ENCODE measurements at places on chromosomes 5 and 9.

GRCh38 chr9:131473198-131473885, 29.4 kb upstream of the POMT1 start:
- DNase-seq: no peak

DNA sequence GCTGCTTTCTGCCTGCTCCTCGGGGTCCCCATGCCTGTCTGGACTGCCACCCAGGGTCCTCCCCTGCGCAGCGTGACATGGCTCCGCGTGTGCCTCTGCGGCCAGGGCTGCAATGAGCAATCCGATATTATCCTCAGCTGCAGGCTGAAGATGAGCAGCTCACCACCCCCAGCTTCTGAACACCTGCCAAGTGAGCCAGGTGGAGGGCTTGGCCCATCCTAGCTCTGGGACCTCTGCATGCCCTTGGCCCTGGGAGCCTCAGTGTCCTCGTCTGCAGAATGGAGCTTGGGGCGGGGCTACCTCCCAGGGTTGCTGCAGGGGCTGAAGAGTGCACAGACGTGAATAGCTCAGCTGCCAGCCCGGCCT, 4.1 kb upstream of the MYMK start:
- DNase-seq: no peak

DNA sequence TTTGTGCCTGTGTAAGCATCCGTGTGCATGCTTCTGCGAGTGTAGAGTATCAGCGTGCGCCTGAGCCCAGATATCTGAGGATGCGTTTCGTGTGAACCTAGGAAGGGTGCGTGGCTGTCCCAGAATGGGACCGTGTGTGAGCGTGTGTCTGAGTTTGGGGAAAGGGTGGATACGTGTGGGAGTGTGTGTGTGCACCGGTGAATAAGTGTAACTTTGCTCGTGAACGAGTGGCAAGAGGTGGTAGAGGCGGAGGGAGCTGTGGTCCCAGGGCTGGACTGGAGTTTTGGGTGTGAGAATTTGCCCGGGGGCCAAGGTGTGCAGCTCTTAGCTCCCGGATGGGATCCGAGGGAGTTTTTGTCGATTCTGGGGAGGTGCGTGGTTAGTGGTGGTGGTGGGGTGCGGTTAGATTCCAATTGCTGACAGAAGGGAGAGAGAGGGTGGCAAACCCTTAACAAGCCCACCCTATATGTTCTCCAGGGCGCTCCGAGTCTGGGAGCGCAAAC, 686 bp upstream of the COL27A1 start:
- DNase-seq: no peak

- no peak for DNase-seq
These were observed 97.3 kb downstream of the ZNF462 start for GRCh38 chr9:106960258-106960657.

DNA sequence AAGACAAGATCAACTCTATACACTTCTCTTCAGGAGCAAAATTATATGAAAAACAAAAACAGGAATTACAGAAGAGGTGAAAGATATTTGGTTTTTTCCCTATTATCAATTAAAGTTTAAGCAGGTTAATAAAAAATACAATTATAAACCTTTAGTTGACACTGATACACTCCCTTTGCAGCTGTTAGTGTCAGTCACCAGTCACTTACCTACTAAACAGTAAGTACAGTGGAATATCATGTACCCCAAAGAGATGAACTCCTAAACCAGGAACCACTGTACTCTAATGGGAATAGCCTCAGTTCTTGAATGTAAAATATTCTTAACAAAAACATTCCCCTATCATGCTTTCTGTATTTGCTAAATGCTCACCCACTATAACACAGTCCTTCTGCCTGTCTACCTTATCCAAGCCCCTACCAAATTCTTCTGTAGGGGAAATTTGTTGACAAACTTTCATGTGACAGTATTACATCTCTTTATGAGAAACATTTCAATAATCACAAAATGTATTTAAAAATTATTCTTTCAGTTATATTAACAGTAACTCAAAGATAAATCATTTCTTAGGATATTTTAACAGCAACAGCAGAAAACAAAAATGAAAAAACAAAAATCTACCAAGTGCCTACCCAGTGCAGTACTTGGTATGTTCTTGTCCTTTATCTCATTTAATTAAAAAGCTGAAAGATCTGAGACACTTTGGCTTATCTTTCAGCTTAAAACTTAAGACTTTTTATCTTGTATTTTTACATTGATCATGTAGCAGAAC, 212.8 kb downstream of the MLLT3 start:
- DNase-seq: no peak

GRCh38 chr5:139896718-139897117, 101.1 kb downstream of the PSD2 start:
- DNase-seq: no peak

DNA sequence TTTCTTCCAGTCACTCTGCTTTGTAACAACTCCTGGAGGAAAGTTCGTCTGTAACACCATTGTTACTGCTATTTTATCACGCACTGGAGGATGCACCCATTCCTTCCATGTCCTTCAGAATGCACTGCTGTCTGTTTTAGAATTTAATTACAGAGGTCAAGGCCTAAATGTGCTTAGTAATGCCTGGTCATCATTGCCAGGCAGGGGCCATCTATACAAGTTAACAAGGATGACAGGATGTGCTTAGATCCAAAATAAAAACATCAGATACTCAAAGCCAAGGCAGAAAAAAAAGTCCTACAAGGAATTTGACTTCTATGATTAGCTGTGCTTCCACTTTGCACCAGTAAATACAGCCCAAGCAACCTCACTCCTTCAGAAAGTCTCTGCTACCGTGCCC, 371.4 kb downstream of the SEMA5A start:
- no peak for DNase-seq

DNA sequence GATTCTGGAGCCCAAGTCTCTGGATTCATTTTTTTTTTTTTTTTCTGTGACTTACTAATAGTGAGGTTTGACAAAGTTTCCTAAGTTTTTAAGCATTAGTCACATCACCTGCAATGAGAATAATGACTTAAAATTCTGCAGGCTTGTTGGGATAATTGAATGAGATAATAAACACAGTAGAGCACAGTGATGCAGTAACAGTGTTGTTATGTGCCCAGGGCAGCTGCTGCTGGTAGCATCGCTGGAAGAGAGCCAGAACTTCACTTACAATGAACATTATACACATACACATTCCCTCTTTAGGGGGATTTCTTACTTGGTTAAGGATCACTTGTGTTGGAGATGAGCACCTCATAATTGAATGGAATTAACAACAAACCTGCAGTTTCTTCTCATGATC, 78.9 kb downstream of the ALDH7A1 start:
- DNase-seq: no peak

- peak; percentile 55 for DNase-seq
These were observed 780 bp downstream of the RNU6ATAC start for GRCh38 chr9:134163371-134164196.

DNA sequence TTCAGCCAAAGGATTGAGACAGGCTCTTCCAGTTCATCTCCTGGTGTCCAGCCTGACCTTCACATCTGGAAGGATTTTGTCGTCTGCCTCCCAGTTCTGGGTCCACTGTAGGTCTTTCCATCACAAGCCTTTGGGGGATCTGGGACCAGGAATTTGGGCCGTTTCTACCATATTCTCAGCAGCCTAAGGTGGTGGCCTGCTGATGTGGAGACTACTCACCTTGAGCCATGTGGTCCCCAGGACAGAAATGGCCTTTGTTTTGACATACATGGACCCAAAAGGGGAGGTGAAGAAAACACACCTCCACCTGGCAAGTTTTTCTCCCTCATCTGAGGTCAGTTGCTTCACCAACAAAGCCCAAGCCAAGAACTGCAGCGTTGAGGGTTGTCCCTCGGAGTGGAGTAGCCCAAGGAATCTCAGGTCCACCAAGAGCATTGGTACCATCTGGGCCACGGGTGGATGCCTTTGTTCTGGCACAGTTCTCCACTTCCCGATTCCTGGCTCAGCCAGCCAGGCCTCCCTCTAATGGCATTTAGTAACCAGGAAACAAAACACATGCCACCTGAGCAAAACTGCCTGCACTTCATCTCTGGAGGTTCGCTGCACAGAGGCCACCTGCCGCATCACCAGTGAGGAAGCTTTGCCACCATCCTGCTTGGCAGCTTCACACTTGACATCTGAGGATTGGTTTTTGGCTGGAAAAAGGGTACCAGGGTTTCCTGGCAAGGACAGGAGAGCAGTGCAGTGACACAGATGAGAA, 24.7 kb downstream of the AMBP start:
- DNase-seq: no peak

DNA sequence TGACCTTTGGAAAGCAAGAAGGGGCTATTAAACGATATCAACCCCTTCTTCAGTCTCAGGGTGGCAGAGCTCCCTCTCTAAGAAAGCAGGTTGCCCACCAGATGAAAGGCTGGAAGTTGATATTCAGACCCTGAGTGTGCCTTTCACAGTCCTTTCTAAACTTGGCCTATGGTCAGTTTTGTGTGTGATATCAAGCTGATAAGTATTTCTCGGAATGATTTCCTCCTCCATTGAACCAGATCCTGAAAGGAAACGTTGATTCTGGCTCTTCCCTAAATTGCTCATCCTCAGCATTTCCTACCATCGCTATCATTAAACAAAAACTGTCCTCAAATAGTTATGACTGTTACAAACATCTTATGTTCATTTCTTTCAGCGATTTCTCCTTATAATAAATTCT, 130.4 kb downstream of the CEMIP2 start:
- no peak for DNase-seq

- peak; percentile 30 for DNase-seq
These were observed 271.9 kb downstream of the NSG2 start for GRCh38 chr5:174317256-174317894.

DNA sequence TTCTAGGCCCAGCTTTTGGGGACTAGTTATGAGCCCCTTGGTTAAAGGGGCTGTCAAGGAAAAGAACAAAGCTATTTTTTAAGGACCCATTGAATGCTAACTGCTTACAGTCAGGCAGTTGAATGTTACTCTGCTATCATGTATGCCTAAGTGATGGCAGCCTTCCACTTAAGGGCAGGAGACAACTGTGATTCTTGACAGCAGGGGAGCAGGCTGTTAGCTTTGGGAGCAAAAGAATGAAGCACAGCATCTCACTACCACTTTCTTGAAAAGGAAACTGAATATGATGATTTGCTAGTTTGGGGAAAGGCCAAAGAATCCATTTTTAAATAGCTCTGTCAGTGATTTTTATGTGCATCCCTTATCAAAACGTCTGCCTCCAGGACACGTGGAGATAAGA, 221.6 kb downstream of the SH3GL2 start:
- DNase-seq: no peak

GRCh38 chr5:146836226-146836842, 42.2 kb downstream of the PPP2R2B start:
- DNase-seq: no peak

GRCh38 chr5:1651250-1651649, 127.5 kb upstream of the LPCAT1 start:
- DNase-seq: no peak

- peak; percentile 42 for DNase-seq
These were observed 51.1 kb downstream of the C9orf50 start for GRCh38 chr9:129569502-129570449.

- peak; percentile 96 for DNase-seq
These were observed 291.2 kb downstream of the ARHGAP26 start for GRCh38 chr5:143061161-143061945.

GRCh38 chr9:105502276-105502675, 54.4 kb downstream of the FSD1L start:
- peak; percentile 75 for DNase-seq

DNA sequence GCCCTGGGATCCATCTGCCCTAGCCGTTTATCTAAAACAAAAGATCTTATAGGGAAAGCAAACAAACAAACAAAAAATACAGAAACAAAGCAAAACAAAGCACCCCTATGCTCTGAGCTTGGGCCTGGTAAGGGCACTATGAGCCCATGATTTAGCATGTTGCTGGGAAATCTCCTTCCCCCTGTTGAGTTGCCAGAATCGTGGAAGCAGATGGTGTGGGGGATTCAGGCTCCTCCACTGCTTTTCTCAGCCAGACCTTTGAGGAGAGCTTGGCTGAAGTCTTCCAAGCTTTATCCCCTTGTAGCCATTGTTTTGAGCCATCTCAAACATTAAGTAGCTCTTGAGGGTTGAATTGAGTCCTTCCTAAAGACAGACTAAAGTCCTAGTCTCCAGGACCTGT, 29.9 kb downstream of the TMC1 start:
- DNase-seq: no peak

DNA sequence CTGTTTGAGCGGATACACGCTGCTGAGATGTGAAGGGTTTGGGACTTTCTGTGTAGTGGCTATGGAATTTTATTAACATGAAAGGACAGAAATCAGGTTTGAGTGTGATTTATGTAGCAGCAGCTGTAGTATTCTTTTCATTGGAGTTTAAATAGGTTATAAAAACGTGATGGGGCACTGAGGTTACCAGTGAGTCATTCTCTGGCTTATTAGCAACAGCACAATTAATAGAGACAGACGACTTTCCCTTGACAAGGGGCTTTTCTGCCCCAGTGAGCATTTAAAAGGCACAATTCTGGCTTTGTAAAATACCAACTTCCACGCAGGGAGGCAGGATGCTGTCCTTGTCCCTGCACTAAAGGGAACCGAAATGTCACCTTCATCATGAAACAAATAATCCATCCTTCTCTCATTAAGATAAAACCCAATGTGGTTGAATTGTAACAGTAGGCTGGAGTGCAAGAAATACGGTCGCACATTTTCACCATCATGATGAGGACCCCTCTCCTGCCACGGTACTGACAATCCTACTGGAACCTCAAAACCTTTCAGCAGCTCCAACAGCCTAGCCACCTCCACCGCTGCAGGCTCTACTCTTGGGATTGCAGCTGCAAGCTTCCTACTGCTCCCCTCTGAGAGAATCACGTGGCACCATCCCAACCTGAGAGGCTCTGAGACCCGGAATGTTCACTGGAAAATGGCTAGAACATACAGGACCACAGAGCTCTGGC, 293.9 kb downstream of the IRX1 start:
- no peak for DNase-seq

- DNase-seq: peak; percentile 74
These were observed 251.6 kb upstream of the PTGER4 start for GRCh38 chr5:40428126-40428525.

GRCh38 chr9:135241381-135242048, 154.0 kb downstream of the OLFM1 start:
- DNase-seq: no peak

DNA sequence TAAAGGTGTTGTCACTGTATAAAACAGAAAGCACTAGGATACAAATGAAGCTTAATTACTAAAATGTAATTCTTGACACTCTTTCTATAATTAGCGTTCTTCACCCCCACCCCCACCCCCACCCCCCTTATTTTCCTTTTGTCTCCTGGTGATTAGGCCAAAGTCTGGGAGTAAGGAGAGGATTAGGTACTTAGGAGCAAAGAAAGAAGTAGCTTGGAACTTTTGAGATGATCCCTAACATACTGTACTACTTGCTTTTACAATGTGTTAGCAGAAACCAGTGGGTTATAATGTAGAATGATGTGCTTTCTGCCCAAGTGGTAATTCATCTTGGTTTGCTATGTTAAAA, 43.8 kb downstream of the NDFIP1 start:
- DNase-seq: peak; percentile 51

DNA sequence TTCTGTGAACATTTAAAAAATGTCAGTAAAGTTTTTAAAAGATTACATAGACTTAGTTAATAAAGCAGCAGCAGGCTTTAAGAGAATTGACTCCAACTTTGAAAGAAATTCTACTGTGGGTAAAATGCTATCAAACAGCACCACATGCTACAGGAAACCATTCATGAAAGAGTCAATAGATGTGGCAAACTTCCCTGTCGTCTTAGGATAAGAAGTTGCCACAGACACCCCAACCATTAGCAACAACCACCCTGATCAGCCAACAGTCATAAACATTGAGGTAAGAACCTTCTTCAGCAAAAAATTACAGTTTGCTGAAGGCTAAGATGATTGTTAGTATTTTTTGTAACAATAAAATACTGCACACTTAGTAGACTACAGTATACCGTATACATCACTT, 278.2 kb downstream of the CSNK1G3 start:
- DNase-seq: no peak

- no peak for DNase-seq
These were observed 19.7 kb downstream of the FNBP1 start for GRCh38 chr9:130023144-130023787.
